Nephron progenitor cell (in vitro differentiated cells): ENCODE measurements at places on chromosomes 5 and 9.

- no peak overlapping the region for H3K4me3 ChIP-seq
- DNase-seq: no peak
- peaks cover 36% of the 10 kb centered on the region for H3K36me3 ChIP-seq
- H3K27ac ChIP-seq: no peak overlapping the region
- no peaks in the 10 kb centered on the region for H3K27me3 ChIP-seq
Observed at GRCh38 chr9:97908705-97909104, 13.6 kb downstream of the TRMO start.

DNA sequence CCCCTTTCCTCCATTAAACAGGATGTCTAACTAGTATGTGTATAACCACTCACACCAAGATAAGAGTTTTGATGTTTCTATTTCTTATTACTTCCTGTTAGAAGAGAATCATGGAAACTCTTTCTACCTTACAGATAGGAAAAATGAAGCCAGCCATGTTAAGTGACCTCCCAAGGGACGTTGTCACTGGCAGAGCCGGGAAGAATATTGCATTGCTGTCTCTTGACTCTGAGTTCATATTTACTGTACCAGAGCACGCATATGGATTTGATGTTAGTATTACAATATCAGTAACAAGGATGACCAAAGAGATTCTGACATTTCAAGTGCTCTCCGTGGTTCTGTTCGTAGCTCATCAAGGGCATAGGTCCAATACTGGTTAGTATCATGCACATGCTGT is 12.5 kb upstream of the C5orf63 start:
- H3K4me3 ChIP-seq: no peak overlapping the region
- no peak overlapping the region for H3K27ac ChIP-seq
- no peaks in the 10 kb centered on the region for H3K36me3 ChIP-seq
- no peak for DNase-seq
- peaks cover 3% of the 10 kb centered on the region for H3K27me3 ChIP-seq

DNA sequence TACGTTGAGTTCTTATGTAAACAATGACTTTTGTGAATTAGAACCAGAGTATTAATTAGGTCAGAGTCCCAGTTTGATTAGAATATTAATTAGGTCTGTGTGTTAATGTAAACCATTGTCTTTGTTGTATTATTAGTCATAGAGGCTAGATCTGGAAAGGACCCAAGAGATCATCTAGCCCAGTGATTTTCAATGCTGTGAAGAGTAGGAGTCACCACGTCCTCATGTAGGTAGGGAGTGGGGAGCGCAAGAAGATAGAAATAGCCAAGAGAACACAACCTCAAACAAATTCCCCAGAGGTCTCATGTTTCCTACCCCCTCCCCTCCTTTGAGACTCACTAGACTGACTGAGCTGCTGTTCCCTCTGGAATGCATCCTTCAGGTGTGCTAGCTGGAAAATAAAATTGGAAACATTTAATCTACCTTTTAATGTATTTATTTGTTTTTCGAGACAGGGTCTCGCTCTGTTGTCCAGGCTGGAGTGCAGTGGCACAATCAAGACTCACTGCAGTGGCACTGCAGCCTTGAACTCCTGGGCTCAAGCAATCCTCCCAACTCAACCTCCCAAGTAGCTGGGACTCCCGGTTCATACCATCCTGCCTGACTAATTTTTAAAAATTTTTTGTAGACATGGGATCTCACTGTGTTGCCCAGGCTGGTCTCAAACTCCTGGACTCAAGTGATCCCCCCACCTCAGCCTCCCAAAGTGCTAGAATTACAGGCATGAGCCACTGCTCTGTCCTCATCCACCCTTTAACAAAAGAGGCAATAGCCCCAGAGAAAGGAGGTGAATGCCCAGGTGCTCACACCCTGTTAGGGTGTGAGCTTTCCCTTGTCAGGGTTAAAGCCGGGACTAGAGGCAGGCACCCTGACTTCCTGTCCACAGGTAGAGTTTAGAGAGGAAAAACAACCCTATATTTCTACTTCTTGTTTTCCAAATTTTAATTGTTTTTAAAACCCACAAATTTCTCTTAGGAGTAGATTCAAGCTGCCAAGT is 92.9 kb downstream of the INIP start:
- no peak for DNase-seq
- H3K27ac ChIP-seq: no peak overlapping the region
- H3K27me3 ChIP-seq: peaks cover 5% of the 10 kb centered on the region
- H3K4me1 ChIP-seq: peaks cover 9% of the 10 kb centered on the region

- peaks cover 3% of the 10 kb centered on the region for H3K27me3 ChIP-seq
- H3K4me1 ChIP-seq: peaks cover 34% of the 10 kb centered on the region
- H3K4me3 ChIP-seq: peak overlapping the region; percentile 93
Observed at GRCh38 chr9:26955222-26955903, 849 bp upstream of the IFT74 start.

GRCh38 chr9:101326501-101326900 is 58.3 kb downstream of the BAAT start:
- no peak for DNase-seq
- H3K4me1 ChIP-seq: no peaks in the 10 kb centered on the region
- H3K27ac ChIP-seq: no peak overlapping the region
- H3K27me3 ChIP-seq: no peaks in the 10 kb centered on the region
- no peaks in the 10 kb centered on the region for H3K36me3 ChIP-seq

DNA sequence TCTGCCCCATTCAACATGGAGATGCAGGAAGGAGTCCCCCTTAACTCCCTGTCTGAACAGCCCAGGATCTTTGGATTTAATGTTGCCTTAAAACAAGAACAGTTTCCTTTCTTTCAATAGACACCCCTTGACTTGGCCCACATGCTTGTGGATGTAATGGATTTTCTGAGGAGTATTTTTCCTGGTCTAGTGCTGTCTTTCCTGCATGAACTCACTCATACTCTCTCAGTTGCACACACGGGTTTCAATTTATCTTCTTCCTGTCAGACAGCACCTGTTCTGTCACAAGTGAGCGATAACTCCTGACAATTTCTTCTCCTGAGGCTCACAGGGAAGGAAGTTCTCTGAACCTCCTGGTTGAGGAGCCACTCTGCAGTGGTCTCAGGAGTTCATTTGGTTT is 85.1 kb downstream of the ACER2 start:
- peaks cover 9% of the 10 kb centered on the region for H3K27me3 ChIP-seq
- H3K4me3 ChIP-seq: no peak overlapping the region
- DNase-seq: no peak
- peaks cover 52% of the 10 kb centered on the region for H3K4me1 ChIP-seq
- H3K27ac ChIP-seq: no peak overlapping the region
- H3K36me3 ChIP-seq: no peaks in the 10 kb centered on the region

- no peaks in the 10 kb centered on the region for H3K4me1 ChIP-seq
- no peak overlapping the region for H3K4me3 ChIP-seq
- no peaks in the 10 kb centered on the region for H3K27me3 ChIP-seq
- H3K36me3 ChIP-seq: no peaks in the 10 kb centered on the region
- H3K27ac ChIP-seq: no peak overlapping the region
Observed at GRCh38 chr5:156379206-156379605, 52.2 kb downstream of the SGCD start.

DNA sequence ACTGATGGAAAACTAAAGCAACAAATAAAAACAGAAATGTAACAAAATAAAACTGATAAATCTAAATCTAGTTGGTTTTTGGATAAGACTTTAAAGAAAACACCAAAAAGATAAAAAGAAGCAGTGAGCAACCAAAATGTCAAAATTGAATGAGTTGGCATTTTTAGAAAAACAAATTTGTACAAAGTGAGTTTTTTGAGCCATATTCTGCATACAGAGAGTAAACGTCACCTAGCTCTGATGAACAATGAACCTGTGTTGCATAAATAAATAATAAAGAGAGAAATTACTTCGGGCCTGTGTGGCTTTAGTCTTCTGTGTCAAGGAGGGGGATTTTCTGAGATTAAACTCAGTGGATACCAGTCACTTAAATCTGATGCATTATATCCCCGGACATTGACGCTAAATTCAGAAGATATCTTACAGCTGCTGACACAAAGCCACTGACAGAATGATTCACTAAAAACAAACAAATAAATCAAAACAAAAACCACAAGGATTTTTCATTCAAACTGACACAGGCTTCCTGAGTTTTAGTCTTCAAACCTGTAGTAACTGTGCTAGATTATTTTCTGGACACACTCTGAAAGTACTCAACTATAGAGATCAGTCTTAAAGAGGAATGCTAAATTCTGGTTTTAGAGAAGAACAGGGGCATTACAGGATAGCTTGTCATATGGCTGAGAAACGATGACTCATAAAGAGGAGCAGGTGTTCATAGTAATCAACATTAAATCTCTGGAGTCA is 403.5 kb upstream of the ST8SIA4 start:
- H3K27ac ChIP-seq: no peak overlapping the region
- H3K27me3 ChIP-seq: no peaks in the 10 kb centered on the region
- no peaks in the 10 kb centered on the region for H3K36me3 ChIP-seq
- H3K4me3 ChIP-seq: no peak overlapping the region

GRCh38 chr5:90747175-90747574 is 188.6 kb downstream of the ADGRV1 start:
- no peak for DNase-seq
- no peaks in the 10 kb centered on the region for H3K4me1 ChIP-seq
- peaks cover 44% of the 10 kb centered on the region for H3K36me3 ChIP-seq
- H3K4me3 ChIP-seq: no peak overlapping the region
- H3K27ac ChIP-seq: no peak overlapping the region

DNA sequence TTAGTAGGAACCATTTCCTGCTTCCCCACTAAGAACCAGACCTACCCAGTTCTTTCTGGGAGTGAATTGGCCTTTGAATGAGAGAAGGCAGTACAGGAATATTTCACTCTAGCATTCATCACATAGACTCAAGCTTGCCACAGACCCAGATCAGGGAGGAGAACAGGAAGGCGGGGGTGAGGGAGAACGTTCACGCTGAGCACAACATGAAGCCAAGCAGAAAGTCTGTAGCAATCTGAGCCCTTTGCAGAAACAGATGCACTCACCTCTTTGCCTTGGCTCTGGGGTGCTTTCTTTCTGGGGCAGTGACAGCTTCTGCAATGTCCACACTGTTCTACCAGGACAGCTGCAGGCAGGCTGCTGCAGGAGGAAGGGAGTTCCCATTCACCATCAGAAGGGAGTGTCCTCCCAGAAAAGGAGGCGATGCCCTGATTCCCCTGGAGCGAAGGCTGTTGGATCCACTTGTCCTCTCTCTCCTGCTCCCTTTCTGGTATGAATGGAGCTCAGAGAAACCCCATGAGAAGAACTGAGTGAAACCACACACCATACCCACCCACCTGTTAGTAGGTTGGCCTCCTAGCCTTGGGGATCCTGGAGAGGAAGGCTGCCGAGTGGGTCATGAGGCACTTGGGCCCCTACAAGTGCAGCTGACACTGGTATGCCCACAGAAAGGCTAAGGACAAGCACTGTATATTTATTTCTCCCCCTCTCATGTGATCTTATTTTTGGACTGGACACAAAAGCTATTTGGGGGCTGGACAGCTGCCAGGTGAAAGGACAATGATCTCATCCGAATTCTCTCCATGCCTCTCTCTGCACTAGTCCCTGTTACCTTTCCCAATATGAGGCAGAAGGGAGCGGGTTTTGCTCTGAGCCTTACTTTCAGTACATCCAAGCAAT is 11.7 kb upstream of the FGF1 start:
- peaks cover 9% of the 10 kb centered on the region for H3K4me1 ChIP-seq
- H3K36me3 ChIP-seq: no peaks in the 10 kb centered on the region
- peaks cover 5% of the 10 kb centered on the region for H3K27me3 ChIP-seq
- no peak overlapping the region for H3K4me3 ChIP-seq

DNA sequence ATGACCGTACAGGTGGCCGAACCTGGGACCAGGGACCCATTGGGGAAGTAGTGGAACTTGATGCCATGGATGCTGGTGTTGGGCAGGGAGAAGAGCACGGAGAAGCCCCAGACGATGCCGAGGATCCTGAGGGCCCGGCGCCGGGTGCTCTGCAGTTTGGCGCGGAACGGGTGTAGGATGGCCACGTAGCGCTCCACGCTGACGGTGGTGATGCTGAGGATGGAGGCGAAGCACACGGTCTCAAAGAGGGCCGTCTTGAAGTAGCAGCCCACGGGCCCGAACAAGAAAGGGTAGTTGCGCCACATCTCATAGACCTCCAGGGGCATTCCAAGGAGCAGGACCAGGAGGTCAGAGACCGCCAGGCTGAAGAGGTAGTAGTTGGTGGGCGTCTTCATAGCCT is 585 bp downstream of the NMUR2 start:
- H3K27ac ChIP-seq: no peak overlapping the region
- peaks cover 10% of the 10 kb centered on the region for H3K27me3 ChIP-seq
- peaks cover 6% of the 10 kb centered on the region for H3K4me1 ChIP-seq
- H3K4me3 ChIP-seq: no peak overlapping the region
- no peaks in the 10 kb centered on the region for H3K36me3 ChIP-seq

- no peak overlapping the region for H3K4me3 ChIP-seq
- no peak overlapping the region for H3K27ac ChIP-seq
- no peaks in the 10 kb centered on the region for H3K36me3 ChIP-seq
- H3K4me1 ChIP-seq: peaks cover 36% of the 10 kb centered on the region
- peaks cover 38% of the 10 kb centered on the region for H3K27me3 ChIP-seq
Observed at GRCh38 chr5:175677571-175677970, 19.7 kb downstream of the HRH2 start.

GRCh38 chr9:118108971-118109370 is 404.8 kb downstream of the TLR4 start:
- no peak overlapping the region for H3K27ac ChIP-seq
- DNase-seq: no peak
- no peaks in the 10 kb centered on the region for H3K36me3 ChIP-seq
- H3K4me1 ChIP-seq: peaks cover 8% of the 10 kb centered on the region
- peaks cover 36% of the 10 kb centered on the region for H3K27me3 ChIP-seq
- H3K4me3 ChIP-seq: no peak overlapping the region

- H3K27ac ChIP-seq: no peak overlapping the region
- H3K36me3 ChIP-seq: no peaks in the 10 kb centered on the region
- DNase-seq: no peak
- H3K4me1 ChIP-seq: no peaks in the 10 kb centered on the region
Observed at GRCh38 chr9:28212979-28213378, 639.7 kb upstream of the C9orf72 start.

GRCh38 chr5:154945695-154946301 is 4.9 kb downstream of the MRPL22 start:
- peaks cover 7% of the 10 kb centered on the region for H3K4me1 ChIP-seq
- DNase-seq: no peak
- H3K27ac ChIP-seq: no peak overlapping the region
- H3K27me3 ChIP-seq: no peaks in the 10 kb centered on the region
- no peak overlapping the region for H3K4me3 ChIP-seq
- peaks cover 12% of the 10 kb centered on the region for H3K36me3 ChIP-seq

- H3K4me1 ChIP-seq: no peaks in the 10 kb centered on the region
- no peaks in the 10 kb centered on the region for H3K36me3 ChIP-seq
- no peak for DNase-seq
- peaks cover 3% of the 10 kb centered on the region for H3K27me3 ChIP-seq
- no peak overlapping the region for H3K27ac ChIP-seq
Observed at GRCh38 chr5:111993242-111993641, 236.2 kb upstream of the NREP start.

DNA sequence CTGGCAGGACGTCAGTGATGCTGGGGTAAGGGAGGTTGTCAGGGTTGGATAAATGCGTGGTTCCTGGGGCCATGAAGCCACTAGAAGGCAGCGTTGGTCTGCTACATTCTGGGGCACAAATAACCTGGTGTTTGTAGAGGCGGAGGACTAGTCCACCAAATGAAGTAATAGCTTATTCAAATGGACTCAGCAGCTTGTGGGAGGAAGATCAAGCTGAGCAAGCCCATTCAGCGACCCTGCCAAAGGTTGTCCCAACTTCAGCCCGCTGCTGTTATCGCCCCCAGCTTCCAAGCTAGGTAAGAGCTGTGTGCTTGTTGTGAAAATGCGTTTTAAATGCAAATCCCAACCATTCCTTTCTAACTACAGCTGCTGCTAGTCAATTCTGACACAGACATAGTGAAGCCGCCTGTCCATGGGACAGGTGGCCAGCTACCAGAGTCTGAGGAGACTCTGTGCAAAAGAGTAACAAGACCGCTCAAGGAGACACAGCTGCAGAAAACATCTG is 7.6 kb upstream of the FAM240B start:
- peaks cover 6% of the 10 kb centered on the region for H3K27me3 ChIP-seq
- H3K27ac ChIP-seq: no peak overlapping the region
- H3K36me3 ChIP-seq: no peaks in the 10 kb centered on the region
- peaks cover 11% of the 10 kb centered on the region for H3K4me1 ChIP-seq
